ENCODE measurements at places on chromosomes 1 and 21.

- DNase-seq: peak; percentile 78
These were observed 113.1 kb upstream of the IRF2BP2 start for GRCh38 chr1:234722904-234723720.

DNA sequence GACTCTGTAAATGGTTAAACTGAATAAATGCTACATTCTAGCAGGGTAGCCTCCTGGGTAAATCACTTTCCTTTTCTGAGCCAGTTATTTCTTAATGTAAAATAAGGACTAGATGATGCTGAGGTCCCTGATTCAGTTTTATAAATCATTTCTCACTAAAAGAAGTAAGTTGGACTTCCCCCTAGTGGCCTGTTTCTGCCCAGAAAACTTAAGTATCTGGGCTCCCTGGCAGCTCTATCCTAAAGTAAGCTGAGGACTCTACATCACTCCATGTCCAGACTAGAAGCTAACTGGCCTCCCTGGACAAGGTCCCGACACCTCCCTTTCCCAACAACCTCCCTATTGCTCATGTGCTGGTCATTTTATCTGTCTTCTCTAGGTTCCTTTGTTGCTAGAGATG, 3.0 kb downstream of the GPN2 start:
- peak; percentile 22 for DNase-seq

DNA sequence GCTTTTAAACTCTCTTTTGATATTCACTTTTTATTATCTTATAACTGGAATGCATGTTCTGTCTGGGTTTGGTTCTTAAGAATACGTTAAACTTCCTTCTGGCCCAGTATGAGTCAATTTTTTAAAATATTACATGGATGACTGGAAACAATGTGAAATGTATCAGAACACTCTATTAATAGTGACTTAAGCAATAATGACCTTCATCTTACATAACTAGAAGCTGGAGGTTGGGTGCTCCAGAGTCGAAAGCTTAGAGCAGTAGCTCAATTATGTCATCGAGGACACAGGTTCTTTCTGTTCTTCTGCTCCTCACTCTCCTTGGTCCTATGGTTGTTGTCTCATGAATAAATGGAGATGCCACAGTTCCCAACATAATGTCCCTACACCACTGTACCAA, 91.6 kb upstream of the FOXD3 start:
- DNase-seq: no peak

DNA sequence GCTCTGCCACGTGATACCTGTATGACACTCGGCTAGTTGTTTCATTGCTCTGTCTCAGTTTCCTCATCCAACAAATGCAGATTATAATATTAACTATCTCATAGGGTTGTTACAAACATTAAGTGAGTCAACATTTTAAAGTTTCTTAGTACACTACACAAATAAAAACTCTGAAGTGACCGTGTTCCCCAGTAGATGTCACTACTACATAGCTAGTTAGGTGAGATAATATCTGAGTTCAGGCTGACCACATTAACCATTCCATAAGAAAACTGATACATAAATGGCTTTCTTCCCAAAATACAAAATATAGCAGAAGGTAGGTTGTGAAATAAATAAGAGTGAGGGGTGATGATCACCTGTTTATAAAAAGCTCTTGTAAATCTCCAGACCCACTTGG, 214.1 kb downstream of the NUF2 start:
- no peak for DNase-seq

- DNase-seq: peak; percentile 28
These were observed 788 bp downstream of the ISG15 start for GRCh38 chr1:1013922-1014648.

GRCh38 chr21:36962098-36962780, 4.2 kb downstream of the HLCS start:
- DNase-seq: no peak

- no peak for DNase-seq
These were observed 37.8 kb upstream of the PRELP start for GRCh38 chr1:203437696-203438315.

- DNase-seq: no peak
These were observed 125 bp downstream of the ATP5PF start for GRCh38 chr21:25734654-25734903.

DNA sequence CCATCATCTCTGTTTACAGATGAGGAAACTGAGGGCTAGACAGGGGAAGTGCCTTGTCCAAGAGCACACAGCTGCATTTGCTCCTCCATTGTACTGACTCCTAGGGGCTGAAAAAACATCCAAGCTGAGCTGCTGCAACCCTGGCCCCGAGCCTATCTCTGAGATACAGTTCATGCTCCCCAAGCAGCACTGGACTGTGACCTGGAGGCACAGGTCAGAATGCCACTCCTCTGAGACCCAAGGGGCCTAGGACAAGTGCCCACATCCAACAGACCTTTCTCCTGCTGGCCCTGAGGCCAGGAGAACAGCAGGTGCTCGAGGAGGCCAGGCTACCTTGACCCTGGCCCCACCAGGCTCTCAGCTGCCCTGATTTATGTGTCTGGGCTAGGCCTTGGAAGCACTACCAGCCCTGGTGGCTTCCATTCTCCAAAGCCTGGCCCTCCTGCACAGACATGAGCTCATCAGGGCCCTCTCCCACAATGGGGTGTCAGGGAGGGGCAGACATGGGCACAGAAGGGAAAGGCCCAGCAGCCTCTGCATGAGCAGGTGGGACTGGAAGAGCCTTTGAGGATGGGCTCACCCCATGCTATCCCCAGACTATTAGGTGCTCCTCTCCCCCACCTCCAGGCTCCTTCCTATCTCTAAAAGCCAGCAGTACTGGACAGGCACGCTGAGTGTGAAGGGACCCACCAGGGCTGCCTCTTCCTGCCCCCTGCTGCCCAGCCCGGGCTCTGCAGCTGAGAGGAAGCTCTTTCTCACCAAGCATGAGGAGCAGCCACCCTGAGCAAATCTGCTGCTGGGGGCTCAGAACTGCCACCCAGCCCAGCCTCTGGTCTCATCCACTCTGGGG, 18.8 kb downstream of the ADGRB2 start:
- DNase-seq: peak; percentile 52

- no peak for DNase-seq
These were observed 4.6 kb downstream of the SLAMF1 start for GRCh38 chr1:160642281-160642644.

DNA sequence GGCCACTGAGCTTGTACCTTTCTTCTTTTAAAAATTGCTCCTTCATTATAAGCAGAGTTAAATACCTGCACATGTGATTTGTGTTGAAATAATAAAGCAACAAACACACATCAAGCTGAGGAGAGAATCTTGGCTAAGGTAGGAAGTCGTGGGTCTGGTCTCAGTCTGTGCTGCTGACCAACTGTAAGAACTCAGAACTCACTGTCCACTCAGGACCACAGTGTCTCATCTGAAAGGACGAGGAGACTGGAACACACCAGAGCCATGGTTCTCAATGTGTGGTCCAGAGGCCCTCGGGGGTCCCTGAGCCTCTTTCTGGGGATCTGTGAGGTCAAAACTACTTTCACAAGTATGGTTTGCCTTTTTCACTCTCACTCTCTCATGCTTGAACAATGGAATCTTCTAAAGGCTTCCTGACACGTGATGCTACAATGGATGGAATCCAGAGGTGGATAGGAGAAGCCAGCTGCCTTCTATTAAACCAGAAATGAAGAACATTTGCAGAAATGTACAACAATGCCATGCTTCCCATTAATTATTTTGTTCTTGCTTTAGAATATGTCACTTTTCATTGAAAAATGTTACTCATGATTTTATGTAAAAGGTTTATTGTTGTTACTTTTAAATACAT, 17.3 kb upstream of the ETS2 start:
- no peak for DNase-seq

- DNase-seq: no peak
These were observed 3.9 kb downstream of the MRAP start for GRCh38 chr21:32302560-32302959.

DNA sequence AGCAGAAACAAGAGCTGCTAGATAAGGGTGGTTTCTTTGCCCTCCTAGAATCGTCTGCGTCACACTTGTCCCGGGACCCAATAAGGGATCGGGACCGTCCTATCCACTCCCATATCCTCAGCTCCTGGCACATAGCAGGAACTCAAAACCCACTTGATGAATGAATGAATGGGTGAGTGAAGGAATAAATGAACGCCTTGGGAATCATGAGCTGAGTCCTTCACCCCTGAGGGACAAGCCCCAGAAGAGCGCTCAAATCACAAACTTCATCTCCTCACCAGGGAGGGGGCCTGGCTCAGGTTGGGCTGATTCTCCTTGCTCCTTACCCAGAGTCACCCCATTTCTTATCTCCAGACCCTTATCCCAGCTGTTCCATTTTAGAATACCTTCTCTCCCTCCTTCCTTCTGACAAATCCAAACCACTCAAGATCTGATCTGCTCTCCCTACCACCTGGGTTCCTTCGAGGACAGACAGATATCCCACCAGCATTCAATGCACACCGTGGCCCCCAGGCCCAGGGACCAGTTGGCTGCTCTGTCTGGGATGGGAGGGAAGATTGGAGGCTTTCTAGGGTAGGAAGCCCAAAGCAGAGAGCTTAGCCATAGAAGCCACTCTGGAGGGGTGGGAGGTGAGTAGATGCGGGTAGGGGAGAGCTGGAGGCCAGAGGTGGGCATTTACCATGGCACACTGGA, 643 bp upstream of the MOB3C start:
- DNase-seq: no peak

DNA sequence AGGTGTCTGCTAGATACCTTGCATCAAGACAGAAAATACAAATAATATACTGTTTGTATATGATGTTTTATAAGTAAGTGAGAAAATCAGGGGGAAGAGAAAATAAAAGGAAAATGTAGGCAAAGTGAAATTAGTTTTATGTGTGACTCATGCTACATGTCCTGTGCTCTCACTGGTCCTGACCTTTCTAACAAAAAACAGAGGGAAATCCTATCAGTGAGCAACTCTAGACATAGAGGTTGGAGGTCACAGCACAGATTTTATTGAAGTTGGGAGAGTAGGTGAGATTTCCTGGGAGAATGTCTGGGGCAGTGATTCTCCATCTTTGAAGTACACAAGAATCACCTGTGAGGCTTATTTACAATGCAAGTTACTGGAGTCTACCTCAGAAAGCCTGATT, 9.5 kb downstream of the SCCPDH start:
- DNase-seq: no peak

DNA sequence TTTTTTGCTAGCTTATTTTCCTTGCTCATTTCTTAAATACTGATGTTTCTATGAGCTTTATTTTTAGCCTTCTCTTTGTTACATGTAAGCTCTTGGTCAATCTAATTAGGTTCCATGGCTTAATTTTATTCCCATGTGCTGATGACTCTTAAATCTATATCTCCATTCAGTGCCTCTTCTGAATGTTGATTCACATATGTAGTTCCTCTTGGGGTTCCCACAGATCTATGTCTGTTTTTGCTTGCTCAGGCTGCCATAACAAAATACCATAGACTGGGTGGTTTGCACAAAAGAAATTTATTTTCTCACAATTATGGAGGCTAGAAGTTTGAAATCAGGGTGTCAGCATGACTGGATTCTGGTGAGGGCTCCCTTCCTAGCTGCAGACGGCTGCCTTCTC, 58.3 kb upstream of the PLA2G4A start:
- no peak for DNase-seq

GRCh38 chr1:223147873-223148272, 4.8 kb upstream of the TLR5 start:
- no peak for DNase-seq

DNA sequence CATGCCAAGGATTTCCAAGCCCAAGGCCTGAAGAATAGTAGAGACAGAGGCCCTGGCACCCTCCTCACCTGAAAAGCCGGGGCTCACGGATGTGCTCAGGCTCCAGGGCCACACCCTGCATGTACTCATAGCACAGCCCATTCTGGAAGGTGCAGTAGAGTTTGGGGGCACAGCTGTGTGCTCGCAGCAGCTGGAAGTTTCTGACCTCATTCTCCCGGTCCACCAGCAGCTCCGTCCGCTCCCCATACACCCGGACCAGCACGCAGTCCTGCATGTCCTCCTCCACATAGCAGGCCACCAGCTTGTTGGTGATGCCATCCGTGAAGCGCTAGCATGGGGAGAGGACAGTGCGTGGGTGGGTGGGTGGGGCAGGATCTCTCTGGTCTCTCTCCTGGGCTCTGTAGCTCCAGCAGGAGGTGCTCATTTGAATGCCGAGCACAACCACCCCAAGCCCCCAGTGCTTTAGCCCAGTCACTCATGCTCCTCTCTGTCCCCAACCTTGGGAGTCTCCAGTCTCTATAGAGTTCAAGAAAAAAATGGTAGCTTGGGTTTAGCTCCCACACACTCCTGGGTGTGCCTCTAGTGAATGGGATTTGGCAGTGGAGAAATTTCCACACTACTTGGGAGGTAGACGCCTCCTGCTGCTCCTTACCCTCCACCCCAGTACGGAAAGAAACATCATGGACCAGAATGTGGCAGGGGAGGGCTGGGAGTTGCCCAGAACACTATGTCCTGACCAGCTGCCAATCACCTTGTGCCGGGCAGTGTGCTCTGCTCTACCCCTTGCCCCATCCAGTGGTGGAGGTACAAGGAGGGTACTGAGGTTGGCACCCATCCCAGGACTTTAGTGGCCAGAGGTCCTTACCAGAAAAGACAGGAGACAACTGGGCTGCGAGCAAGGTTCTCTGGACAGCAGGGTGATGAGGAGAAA, 1.9 kb downstream of the ETNK2 start:
- DNase-seq: no peak

- no peak for DNase-seq
These were observed 121.6 kb downstream of the GLIS1 start for GRCh38 chr1:53617382-53617781.

DNA sequence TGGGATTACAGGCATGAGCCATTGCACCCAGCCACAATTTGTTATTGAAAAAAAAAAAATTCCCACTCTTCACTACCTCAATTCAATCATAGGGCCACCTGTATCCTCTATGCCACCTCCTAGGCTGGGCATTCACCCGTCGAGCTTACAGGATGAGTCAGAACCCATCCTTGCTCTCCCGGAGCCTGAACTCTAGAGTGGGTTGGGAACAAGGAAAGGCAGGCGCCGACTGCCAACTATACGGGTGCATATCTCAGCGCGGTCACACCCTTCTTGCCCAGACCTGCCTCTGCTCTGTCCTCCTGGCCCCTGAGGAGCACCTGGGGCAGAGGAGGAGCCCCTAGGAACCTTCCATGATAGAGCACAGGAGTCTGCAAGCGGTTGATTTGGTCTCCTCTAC, 21.4 kb upstream of the LBR start:
- DNase-seq: no peak

GRCh38 chr21:15850645-15851044, 120.9 kb downstream of the USP25 start:
- no peak for DNase-seq

DNA sequence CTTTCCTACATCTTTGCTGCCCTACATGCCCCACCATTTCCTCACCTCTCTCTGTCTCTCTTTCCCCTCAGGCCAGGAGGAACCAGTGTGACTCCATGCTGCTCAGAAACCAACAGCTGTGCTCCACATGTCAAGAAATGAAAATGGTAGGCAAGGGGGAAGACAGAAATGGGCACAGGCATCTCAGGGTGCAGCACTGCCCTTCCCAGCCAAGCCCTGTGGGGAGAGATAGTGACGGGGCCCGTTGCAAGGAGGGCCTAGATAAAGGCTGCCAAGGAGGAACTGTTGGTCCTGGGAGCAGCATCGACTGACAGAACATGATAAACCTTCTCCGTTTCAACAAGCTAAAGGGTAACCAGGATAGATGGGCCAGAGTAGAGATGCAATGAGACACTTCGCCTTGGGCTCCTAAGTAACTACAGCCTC, 12.5 kb upstream of the PIGC start:
- no peak for DNase-seq
